ENCODE measurements at places on chromosomes 6 and 20.

DNA sequence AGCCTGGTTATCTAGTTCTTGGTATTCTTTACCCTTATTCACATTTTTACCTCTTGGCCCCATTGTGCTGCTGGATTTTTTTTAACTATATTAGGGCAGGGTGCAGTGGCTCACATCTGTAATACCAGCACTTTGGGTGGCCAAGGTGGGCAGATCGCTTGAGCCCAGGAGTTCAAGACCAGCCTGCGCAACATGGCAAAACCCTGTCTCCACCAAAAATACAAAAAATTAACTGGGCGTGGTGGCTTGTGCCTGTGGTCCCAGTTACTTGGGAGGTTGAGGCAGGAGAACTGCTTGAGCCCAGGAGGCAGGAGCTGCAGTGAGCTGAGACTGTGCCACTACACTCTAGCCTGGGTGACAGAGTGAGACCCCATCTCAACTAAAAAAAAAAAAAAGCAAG, 12.2 kb upstream of the TAF8 start:
- no peak for DNase-seq

GRCh38 chr20:44271915-44272663, 25.0 kb downstream of the GDAP1L1 start:
- no peak for DNase-seq

DNA sequence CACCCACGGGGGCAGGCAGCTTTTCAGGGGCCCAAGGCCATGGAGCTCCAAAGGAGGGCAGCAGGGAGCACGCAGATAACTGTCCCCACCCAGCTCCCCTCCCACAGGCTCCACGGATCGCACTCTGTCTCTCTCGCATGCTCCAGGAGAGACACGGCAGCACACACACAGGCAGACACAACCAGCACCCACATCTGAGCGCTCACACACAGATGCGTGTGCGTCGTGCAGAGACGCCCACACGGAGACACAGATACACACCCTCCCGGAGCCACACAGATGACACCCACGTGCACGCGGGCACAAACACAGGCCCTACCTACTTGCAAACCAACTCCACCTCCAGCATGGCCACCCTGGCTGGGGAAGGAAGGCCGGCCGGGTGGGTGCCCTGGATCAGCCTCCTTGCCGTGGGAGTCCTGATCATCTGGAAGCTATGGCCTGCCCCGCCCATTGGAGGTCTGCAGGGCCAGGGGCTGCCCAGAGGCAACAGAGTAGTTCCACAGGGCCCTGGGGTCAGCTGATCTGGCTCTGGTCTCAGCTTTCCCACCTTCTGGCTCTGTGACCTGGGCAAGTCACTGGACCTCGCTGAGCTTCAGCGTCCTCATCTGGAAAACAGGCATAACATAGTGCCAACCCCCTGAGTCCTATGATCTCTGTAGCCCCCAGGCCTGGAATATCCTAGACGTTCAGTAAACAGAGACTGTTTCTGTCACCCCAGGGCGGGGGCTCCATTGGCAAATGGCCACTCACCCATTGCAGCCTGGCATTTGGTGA, 31.5 kb downstream of the AAR2 start:
- no peak for DNase-seq

DNA sequence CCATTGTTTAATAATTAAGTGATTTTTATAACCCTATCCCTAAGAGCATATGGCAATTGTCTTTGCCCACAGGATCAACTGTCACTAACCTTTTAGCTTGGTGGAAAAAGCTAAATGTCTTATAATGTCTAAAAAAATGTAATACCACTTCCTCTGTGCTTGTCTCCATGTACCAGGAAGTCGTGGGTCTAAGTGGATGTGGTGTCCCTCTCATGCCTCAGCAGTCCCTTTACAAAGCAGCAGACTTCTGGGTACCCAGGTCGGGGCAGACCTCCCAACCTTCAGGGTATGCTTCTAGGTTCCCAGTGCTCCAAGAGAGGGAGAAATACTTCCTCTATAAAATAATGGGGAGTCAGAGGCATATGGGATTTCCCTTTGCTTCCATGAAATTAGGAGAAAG, 74.7 kb downstream of the ZHX3 start:
- DNase-seq: no peak

DNA sequence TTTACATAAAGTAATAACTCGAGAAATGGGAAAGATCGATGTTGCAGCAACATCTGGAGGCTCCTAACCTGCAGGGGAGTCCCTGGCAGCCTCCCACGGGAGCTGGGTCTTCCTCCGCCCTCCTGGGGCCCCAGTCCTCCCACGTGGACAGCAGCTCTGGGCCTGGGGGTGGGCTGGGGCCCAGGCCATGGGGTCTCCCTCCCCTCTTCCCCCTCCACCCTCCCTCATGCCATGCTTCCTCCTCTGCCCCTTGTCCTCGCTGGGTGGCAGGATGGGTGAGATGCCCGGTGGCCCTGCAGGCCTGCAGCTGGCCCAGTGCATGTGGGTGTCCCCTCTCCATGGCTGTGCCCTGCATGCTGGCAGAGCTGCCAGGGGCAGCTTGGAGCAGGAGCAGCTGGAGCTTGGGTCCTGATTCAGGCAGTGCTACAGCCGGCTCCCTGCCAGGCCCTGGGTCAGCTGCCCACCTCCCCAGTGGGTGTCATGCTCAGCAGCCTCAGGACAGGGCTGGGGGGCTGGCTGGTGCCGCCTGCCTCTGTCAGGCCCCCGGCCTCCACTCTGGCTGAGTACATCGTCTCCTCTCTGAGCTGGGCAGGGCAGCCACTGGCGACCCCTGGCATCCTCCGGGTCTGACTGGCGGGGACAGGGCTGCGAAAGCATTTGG, 48.9 kb upstream of the BHLHE23 start:
- DNase-seq: no peak

- no peak for DNase-seq
These were observed 441.4 kb downstream of the COL12A1 start for GRCh38 chr6:74764486-74764885.

GRCh38 chr20:36102809-36103596, 51.5 kb upstream of the EPB41L1 start:
- DNase-seq: no peak

- DNase-seq: no peak
These were observed 47.8 kb downstream of the TFEB start for GRCh38 chr6:41687501-41688175.

DNA sequence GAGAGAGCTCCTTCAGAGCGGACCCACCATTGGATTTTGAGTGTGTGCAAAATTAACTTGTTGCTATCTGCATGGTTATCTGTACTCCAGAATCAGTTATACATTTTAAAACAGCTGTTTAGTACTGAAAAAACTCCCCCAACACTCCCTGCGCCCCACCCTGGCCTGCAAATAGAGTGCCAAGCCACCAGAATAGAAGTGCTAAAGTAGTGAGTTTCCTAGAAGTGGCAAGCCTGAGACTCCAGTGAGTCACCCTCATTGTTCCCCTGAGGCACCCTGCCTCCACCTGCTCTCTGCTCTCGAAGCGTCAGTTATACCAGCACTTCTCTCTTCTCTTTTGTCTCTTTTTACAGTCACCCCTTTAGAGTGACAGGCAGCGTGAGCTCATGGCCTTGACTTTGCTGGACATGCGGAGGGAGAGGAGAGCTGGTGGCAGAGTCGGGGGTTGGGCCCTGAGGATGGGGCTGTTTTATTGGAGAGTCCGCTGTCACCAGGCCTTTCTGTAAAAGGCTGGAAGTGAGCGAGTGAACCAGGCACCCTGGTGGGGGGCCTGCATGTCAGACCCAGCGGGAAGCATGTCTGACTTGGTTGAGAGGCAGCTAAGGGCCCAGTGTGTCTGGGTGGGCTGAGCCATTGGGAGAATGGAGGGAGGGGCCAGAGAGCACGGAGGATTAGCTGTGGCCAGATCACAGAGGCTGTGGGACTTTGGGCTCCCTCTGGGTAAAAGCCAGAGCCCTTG, 10.4 kb downstream of the IGF2R start:
- peak; percentile 79 for DNase-seq

DNA sequence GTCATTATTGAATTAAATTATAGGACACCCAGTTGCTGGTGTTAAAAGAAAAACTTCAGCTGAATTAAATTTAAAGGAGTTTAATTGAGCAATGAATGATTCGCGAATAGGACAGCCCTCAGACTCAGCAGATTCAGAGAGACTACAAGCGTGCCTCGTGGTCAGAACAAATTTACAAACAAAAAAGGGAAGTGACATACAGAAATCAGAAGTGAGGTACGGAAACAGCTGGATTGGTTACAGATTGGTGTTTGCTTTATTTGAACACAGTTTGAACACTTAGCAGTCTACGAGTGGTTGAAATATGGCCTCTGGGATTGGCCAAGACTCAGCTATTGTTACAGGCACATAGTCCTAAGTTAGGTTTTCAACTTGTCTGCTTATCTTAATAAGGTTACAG, 25.8 kb upstream of the TNFRSF21 start:
- DNase-seq: no peak

- DNase-seq: no peak
These were observed 76.8 kb upstream of the FOXP4 start for GRCh38 chr6:41469156-41470028.

DNA sequence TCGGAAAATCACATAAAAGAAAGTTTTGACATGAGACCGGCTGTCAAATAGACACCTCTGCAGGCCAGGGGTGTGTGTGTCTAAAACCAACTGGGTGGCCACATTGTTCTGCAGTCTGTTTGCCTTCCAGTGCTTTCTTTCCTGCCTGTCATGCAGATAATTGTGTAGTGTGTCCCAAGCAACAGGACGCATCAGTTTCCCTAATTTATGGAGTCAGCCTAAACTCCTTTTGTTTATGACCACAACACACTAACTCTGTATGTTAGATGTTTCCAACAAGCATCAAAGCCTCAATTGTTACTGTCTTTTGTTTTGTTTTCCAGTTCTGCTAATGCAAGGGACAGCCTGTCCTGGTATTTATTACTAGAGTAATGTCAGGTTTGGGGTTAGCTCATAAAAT, 205.7 kb downstream of the ATXN1 start:
- no peak for DNase-seq
